ENCODE measurements at places on chromosomes 3 and 15.

- DNase-seq, result no peak
These were observed 726.5 kb upstream of the NECTIN3 start for GRCh38 chr3:110344897-110345767.

- no peak for DNase-seq
These were observed 33.7 kb downstream of the SLC24A1 start for GRCh38 chr15:65655457-65655856.

DNA sequence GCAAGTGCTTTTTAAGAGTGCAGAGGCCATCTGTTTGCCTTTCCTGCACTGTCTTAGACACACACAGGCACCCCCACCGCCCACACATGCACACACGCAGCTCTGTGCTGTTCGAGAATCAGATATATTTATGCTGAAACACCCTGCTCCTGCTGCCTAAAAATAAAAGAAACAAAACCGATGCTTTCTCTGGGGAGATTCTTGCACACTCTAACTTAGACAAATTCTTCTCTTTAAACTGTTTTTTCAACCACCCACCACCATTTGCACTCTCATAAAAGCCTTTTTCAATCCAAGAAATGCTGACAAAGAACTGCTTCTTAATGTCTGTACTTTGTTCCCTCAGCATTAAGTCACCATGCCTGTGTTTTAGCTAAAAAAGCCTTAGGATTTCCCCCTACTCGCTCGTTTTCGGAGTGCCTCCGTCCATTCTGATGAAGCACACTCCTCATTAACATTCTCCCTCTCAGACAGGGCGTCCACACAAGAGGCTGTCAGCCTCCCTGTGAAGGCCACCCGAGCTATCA lies 26.2 kb downstream of the SLC12A8 start:
- DNase-seq, result no peak

- no peak for DNase-seq
These were observed 84.7 kb downstream of the SCN11A start for GRCh38 chr3:38966811-38967692.

GRCh38 chr15:74674161-74674560 lies 21.7 kb downstream of the EDC3 start:
- no peak for DNase-seq

DNA sequence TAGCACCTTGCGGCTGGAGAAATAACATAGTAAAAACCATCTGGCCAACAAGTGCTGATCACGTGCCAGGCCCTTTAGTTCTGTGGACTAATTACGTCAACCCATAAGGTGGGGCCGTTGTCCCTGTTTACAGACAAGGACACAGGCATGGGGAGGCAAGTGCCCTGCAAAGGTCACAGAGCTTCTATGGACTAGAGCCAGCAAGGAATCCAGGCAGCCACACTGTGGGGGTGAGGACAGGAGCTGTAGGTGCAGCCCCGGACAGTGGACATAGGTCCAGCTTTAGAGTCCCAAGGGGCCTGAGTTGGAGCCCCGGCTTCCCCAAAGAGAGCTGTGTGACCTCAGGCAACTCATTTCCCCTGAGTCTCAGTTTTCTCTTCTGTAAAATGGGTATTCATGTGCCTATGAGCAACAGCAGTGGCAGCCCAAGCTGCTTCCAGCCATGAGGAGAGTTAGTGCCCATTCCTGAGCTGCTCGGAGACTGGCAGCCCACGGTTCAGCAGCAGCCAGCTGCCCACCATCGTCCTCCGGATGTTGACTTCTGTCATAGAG lies 13.9 kb downstream of the CHST13 start:
- DNase-seq, result no peak

DNA sequence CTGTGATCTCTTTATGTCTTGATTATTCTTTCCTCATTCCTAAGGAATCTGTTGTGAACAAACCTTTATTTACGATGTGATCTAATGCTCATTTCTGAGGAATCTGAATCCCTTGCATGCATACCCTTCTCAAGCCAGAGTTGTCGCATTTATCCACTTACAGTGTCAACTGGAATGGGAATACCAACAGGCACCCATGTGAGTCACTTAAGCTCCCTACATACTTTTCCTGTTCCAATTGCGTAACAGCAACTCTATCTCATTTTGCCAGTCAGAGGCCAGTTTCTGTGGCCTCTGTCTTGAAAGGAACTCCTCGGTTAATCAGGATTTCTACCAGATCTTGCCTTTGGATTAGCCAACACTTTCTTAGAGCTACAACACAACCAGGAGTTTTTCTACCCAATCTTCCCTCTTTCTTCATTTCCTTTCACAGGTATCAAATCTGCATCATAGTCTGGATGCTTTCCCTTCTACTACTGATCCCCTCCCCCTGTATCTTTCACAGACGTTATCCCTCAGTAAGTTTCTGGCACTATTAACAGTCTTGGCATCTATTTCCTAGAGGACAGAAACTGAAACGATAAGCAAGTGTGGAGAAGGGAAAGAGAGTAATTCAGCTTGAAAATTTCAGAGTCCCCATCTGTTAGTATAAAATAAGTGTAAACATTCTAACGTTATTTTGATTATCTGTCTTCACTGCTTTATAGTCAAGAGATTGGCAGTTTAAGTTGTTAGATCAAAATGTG lies 66.8 kb upstream of the BCHE start:
- no peak for DNase-seq

GRCh38 chr3:177133860-177134815 lies 63.1 kb downstream of the TBL1XR1 start:
- DNase-seq, result no peak

DNA sequence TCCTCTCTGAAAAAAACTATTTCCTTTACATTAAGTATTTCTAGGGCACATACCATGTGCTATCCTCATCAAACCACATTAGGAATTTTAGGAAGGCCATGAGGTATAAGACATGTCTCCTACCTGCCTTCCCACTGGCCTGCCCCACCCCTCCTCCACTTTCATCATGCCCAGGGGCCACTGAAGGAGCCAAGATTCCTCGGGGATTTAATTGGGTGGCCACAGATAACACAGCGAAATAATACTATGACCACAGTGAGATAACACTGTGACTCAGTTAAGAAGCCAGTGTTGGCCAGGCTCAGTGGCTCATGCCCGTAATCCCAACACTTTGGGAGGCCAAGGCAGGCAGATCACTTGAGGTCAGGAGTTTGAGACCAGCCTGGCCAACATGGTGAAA lies 9.8 kb upstream of the BMF start:
- no peak for DNase-seq
